ENCODE measurements at places on chromosomes 7 and 10. TPM values are rescaled to one million over a fixed set of nuclear protein-coding genes. Genes with fewer than 3 reads are reported as not detected.

Gene IRF5
- total RNA-seq, result 2.2 TPM

Gene NPTX2
- total RNA-seq, result 2.3 TPM

Gene PLAC9
- 34.3 TPM for total RNA-seq

Gene TRIM73
- total RNA-seq, result 1.4 TPM

Gene AKR1D1
- total RNA-seq, result not detected

Gene TMEM229A
- not detected for total RNA-seq

Gene NSUN5
- total RNA-seq, result 15.9 TPM

Gene H2BK1
- total RNA-seq, result not detected

Gene RTKN2
- not detected for total RNA-seq

Data from left ventricle myocardium inferior (tissue), 1 donor.